ENCODE measurements at places on chromosomes 11 and 22.

- no peak for DNase-seq
Observed at GRCh38 chr11:7319501-7319900, 67.8 kb downstream of the SYT9 start.

DNA sequence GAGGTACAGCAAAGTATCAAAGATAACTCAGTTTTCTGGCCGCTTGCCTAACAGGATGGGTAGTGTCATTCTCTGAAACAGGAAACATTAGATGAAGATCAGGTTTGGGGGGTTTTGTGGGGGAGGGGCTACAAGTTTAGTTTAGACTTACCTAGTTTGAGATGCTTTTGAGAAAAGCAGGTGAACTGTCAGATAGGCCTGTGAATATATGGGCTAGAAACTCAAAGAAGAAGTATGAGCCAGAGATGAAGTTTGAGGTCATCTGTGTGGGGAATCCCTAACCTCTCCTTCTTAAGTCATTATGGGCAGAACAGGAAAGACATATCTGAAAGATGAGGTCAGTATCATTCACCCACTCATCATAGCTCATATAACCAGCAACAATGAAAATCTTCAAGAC, 11.9 kb downstream of the HOATZ start:
- no peak for DNase-seq

- DNase-seq = no peak
Observed at GRCh38 chr11:16193897-16194381, 162.4 kb downstream of the SOX6 start.

DNA sequence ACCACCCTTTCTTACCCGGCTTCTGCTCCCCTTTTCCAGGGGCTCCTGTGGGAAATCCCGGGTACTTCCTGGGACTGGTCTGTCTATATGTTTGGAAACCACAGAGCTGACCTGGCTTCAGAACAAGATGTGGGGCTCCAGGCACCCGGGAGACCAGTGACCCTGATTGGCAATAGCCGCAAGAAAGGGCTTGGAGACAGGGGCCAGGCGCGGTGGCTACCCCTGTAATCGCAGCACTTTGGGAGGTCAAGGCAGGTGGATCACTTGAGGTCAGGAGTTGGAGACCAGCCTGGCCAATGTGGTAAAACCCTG, 3.2 kb upstream of the NEAT1 start:
- DNase-seq = no peak

DNA sequence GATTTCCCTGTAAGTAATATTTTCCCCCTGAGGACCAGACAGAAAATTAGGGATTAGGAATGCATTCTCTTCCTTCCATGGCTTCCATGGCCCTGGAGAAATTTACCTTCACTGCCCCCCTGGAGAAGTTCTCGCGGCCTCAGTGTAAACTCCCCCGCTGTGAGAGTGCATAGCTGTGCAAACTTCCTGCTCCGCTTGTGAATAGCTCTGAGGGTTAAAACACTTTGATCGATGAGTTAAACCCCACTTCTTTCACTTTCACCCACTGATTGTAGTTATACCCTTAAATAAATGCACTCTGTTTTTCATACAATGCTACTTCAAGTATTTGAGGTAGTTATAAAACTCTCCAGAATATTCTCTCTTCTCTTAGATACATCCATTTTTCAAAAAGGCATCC, 190.8 kb downstream of the DSCAML1 start:
- DNase-seq = peak; percentile 37

DNA sequence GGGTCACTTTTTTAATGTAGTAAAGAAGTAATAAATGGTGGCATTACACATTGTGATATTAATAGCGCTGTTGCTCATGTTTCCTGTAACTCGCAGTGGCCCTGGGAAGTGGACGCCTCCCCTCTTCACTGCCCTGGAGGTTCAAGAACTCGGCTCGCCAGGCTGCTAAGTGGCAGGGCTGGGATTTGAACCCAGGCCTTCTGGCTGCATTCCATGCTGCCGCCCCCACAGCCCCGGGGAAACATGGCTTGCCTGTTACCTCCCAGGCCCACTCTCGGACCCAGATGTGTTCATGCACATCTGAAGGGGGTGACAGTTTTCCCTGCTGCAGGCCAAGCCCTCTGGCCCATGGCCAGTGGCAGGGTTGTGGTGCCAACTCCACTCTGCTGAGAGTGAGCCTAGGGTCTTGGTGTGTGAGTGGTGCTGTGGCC, 25.0 kb upstream of the MGAT3 start:
- no peak for DNase-seq

- no peak for DNase-seq
Observed at GRCh38 chr11:130411223-130411622, 17.2 kb downstream of the ADAMTS8 start.

- no peak for DNase-seq
Observed at GRCh38 chr11:15430381-15430780, 315.7 kb downstream of the INSC start.

DNA sequence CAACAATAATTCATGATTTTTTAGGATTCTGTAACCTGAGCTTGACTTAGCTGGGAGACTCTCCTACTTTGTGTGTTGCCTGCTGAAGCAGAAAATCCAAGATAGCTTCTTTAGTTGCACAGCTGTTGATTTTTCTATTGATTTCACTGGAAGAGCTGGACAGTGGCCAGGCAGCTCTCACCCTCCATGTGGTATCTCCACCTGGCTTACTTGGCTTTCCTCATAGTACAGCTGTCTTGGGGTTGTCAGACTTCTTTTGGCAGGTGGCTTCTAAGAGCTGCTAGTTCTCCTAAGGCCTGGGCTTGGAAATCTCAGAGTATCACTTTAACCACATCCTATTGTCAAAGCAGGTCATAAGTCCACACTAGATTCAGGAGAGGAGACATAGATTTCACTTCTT, 130.8 kb upstream of the SPON1 start:
- no peak for DNase-seq

DNA sequence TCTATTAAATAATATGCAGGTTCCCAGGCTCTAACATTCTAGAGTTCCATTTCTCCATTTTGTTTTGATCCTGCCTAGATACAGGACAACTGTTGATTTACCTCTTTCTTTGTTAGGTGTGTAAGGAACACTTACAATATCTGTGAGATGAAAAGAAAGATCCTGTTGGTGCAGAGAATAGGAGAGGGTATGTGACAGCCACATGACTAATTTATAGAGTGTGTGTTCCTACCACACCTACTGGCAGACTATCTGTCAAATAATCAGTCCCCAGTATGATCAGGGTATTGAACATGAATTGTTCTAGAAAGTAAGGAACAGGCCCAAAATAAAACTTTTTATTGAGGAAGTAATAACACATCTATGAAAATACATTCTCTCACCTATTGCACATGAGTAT, 10.2 kb downstream of the MMP10 start:
- no peak for DNase-seq

DNA sequence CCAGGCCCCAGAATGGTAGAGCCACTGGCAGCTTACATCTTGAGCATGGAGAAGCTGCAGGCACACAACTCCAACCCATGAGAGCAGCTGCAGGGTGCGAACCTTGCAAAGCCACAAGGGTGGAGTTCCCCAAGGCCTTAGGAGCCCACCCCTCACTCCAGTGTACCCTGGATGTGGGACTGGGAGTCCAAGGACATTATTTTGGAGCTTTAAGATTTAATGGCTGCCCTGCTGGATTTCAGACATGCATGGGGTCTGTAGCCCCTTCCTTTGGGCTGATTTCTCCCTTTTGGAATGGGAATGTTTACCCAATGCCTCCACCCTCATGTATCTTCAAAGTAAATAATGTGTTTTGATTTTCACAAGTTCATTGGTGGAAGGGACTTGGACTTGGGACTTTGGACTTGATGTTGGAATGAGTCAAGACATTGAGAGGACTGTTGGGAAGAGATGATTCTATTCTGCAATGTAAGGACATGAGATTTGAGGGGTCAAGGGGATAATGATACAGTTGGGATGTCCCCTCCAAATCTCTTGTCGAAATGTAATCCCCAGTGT, 1.1 kb upstream of the KRTAP5-7 start:
- no peak for DNase-seq

- no peak for DNase-seq
Observed at GRCh38 chr11:14362611-14363010, 3.6 kb upstream of the RRAS2 start.
